ENCODE measurements at places on chromosomes 2 and 18.

DNA sequence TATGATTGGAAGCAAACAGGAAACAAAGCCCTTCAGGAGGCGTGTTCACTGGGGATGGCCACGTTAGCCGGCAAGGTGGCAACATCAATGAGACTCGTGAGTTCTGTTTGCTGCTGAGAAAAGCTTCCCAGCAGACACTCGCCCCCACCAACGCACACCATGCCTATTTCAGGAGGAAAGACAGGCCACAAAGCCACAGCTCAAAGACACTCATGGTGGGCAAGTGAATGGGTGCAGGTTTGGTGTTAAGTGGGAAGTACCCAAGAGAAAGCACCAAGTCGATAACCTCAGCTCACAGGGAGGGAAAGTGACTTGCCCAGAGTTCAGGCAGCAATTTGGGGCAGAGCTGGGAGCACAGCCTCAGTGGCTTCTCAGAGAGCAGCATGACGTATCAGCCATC, 10.5 kb upstream of the MTERF4 start:
- no peak for DNase-seq

- DNase-seq, result no peak
Observed at GRCh38 chr2:240453461-240454105, 18.1 kb downstream of the GPC1 start.

DNA sequence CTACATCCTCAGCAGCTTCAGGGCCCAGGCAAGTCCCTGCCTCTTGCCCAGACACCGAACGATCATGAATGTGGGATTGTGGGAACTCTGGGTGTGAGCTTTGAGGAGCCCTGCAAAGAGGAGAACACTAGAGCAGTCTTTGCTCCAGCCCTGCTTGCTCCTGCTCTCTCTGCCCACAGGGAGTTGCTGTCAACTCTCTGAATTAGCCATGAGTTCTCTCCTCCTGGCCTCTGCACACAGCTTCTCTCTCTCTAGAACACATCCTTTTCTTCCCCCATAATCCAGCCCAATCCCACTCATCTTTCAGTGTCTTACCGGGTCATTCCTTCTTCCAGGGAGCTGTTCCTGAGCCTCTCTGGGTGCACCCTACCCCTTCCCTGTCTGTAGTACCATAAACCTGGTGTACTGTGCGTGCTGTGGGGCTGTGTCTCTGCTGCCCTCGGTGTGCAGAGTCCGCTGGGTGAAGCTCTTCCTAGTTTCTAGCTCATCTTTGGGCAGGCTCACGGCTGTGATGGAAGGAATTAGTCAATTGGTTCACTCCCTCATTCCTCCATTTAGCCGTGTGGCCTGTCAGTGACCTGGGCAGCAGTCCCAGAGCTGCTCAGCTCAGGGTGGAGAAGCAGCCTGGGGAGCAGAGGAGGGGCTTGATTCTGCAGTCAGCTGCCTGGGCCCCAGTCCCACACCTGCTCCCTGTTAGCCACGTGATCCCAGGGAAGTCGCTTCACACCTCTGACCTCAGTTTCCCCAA, 132.9 kb upstream of the HDAC4 start:
- DNase-seq, result no peak

DNA sequence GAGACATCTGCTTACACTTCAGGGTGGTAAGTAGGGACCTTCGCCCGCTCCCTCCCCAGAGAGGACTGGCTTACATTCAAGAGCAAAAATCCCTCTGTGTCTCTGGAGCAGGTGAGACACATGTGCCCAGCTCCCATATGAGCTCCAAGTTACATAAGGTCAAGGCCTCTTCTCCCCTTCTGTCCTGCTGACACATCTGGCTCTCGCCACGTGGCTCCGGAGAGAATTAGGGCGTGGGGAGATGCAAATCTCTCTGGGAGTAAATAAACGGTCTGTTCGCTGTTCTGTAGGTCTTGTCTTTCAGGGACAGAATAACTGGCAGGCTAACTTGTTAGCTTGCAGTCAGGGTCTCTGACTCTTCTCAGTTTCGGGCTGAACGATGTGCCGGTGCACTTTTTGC, 16.2 kb downstream of the MRO start:
- no peak for DNase-seq
